HFF-Myc (cell line): ENCODE measurements at places on chromosomes 7 and 10.
A peak's percentile ranks its signal among the peaks of the same experiment; 100 is the strongest.

DNA sequence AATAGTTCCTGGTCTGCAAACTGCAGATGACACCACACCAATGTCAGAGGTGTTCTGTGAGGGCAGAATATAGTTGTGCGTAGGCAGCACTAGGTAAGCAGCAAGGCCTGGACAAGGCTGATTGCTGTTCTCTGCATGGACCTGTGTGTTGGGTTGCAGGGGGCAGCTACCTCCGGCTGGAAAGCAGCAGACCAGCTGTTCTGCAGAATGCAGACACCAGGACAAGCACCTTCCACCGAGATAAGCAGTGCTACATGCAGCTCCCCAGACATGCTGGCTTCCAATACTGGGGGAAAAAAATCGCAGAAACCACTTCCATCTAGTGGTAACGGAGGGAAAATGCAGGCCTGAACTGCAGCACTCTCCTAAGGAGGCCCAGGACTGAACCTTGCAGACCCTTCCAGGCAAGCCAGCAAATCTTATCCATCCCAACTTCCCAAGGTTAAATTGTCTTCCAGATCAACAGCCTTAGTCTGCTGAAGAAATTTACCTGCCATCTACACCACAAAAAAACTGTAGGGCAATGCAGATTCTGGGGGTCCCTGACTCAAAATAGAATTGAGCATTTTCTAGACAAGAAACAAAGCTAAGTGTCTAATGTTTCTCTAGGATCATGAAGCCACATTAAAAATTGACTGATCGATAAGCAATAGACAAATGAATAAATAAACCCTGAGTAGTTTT is 50.5 kb upstream of the COBL start:
- no peak for DNase-seq

DNA sequence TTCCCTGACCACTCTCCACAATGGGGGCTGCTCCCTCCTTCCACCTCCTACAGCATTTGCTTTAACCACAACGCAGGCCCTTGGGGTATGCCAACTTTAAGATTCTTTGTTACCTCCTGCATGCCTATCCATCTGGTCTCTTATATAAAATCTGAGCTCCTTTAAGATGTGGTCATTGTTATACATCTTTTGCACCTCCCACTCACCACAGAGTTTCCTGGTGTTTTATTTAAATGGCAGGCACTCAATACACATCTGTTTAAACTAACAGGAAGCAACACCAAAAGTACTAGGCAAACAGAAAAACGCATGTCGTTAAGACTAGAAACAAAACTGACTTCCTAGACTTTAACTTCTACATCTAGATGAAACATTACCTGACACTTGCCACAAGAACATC is 36.3 kb downstream of the SLC25A13 start:
- no peak for DNase-seq

- DNase-seq = peak; percentile 7
Measured at GRCh38 chr10:123007558-123008354, 839 bp downstream of the IKZF5 start.

GRCh38 chr7:4282434-4283223 is 399.5 kb upstream of the FOXK1 start:
- DNase-seq = no peak

GRCh38 chr7:21773326-21773725 is 172.4 kb downstream of the CDCA7L start:
- no peak for DNase-seq

DNA sequence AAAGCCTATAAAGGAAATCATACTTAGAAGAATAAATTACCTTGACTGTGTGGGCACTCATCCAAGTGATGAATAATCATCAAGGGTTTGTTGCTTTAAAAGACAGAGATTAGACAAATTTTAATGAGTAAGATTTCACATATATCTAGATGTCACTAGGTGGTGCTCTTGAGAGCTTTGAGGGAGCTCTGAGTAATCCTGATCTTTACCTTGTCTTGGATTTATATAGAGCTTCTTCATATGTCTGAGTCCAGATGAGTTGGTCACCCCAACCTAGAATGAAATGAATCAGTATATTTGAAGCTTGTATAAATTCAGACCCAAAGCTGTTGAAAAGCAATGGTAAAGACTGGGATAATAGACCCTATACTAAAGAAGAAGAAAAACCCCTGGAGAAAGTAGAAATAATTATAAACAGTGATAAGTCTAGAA is 3.7 kb downstream of the AGR2 start:
- DNase-seq = peak; percentile 62

GRCh38 chr10:89207181-89207800 is at the start of gene CH25H:
CH25H (minus strand) TSS chr10:89207317; CDS start chr10:89207292, 25 bp downstream.
- no peak for DNase-seq

DNA sequence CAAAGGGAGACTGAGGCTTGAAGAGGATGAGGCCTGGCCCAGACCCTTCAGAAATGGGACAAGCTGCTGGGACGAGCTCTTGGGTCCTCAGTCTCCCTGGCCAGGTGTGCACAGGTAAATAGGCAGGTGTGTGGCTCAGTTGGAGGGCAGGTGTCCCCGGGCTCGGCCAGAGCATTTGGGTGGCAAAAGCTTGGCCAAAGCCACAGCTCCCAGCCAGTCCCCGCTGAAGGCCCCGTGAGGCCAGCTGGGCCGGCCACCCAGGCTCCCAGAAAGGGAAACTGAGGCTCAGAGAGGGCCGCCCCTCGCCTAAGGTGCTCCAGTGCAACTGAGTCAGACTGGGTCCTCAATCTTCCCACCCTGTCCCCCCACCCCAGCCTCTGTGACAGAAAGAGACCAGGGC is 37.3 kb downstream of the MICALL2 start:
- DNase-seq = no peak

DNA sequence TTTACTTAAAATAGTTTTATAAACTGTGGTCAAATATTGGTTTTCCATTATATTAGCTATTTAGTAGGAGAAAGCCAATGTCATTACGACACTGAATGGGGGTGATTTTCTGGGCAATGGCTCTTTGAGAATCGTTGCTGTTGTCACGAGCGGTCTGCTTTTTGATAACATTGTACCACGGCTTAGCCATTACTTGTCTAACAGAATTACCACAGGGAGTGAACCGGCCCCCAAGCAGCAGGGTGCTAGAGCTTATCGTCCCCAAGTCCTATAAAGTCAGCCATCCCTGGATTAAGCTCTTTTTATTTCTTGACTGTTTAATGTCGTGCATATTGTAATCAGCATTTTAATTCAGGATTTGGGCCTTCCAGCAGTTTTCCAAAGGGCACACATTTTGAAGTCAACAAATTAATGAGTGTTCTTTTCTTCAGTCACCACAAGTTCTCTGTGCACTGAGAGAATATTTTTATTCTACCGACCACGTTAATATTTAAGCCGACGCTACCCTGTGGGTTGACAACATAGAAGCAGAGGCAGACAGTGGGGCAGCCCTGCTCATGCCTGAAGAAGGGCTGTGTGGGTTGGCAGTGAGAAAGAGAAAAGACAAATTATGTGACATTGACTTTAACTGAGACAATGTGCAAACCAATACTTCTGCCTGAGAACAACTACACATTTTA is 125.8 kb downstream of the ICA1 start:
- DNase-seq = no peak

DNA sequence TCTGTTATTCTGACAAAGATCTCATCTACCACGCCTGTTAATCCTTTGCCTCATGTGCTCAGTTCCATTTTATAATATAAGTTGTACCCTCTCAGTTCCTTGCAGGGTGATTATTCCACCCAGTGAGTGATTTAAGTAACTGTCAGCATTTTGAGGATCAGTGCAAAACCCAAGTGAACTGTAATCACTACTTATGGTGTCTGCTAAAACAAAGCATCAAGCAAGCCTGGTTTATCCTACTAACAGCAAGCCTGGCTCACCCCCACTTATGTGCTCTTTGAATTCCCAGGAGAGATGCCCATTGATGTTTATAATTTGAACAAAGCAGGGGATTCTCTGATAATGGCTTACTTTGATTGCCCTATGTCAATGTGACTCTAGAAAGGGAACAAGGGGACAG is 186.8 kb upstream of the LRGUK start:
- DNase-seq = no peak

DNA sequence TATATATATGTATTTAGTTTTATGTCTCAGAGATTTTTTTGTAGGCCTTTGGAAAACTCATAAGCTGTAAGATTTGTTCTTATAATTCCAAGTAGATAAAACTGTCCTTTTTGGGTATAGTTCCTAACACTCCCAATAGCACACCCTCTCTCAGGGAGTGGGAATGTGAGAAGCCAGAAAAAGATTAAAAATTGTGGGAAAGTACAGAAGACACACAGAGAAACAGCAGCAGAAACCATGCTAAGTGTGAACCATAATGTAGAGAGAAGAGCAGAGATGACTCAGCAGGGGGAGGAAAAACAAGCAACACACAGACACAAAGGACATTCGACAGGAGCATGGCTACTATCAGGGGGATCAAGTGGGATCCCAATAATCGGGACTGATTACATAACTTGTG is 401.6 kb downstream of the MAGI2 start:
- DNase-seq = no peak

- DNase-seq = no peak
Measured at GRCh38 chr10:119680650-119681081, 29.5 kb downstream of the BAG3 start.

DNA sequence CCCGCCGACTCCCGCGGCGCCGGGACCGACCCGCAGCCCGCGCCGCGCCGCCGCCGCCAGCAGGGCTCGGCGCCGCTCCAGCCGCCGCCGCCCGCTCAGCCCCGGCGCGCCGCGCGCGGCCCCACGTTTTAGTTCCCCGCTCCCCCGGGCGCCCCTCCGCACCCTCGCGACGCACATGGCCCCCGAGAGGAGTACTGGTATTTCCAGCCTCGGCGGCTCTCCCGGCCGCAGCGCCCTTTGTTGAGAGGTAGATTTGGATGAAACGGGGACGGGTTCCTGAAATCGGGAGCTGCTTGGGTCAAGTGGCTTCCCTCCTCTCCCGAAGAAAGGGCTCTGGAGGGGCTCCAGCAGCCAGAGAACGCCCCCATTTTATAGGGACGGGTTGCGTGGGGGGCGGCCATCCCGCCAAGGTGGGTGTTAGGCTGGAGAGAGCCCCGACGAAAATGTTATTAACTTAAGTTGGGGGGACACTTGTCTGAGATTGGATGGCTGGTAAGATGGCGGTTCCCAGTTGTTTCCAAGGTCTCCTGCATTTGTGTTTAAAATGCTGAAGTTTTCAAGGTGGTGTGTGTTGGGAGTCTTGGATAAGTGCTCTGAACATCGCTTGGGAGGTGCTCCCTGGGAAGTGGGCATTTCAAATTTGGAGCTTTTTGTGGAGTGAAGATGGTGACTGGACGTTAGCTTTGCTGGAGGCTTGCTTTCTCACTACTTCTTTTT is 1.2 kb downstream of the BMI1 start:
- DNase-seq = no peak

DNA sequence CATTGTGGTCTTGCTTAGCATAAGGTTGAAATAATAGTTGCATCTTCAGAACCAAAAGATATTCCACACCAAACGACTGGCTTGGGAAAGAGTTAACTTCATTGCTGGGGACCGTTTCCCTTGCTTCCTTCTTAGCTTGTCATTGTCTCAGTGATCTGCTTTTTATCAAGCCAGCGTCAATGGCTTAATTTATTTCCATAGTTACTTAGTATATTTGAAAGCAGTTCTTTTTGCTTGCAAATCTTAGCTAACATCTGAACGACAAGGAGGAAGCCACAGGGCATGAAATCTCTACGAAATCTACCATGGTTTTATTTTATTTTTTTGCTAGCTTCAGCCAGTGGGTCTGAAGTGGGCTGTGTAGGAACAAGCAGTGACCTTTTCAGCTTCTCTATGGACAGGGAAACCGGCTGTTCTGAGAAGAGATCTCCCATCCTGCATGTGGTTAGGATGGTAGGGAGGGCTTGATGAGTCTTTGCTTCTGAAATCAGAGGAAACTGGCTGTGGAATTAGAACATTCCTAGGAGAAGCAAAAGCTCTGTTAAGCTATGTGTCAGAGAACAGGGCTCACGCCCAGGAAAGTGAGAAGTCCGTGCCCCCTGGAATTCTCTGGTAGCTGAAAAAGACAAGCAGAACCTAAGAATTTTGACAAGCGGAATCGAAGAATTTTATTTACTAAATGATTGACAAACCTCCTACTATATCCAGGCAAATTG is 8.0 kb downstream of the SLC18A2 start:
- no peak for DNase-seq

DNA sequence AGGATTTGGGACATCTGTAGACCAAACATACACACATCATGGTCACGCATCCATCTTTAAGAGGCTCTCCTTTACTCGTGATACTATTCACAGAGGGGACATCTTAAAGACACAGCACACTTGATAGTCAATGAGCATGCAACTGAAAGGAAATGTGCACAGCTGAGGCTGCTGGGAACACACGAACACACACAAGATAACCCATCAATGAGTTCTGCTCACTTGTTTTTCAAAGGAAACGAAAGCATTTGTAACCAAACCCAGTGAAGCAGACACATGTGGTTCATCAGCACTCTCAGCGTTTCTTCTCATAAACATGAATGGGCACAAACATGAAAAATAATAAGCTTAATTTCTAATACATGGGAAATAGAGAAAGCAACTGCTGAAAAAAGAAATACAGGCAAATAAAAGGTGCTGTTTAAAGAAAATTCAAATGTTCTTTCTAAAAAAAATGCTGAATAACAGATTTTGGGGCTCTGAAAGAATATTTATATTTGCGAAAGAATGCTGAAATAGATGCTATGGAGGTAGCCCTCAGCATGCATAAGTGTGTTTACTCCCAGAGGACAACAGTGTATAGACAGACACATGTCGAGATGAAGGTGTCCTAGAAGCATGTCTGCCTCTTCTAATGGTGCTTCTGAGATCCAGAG is 59.7 kb upstream of the LAMB4 start:
- DNase-seq = no peak

DNA sequence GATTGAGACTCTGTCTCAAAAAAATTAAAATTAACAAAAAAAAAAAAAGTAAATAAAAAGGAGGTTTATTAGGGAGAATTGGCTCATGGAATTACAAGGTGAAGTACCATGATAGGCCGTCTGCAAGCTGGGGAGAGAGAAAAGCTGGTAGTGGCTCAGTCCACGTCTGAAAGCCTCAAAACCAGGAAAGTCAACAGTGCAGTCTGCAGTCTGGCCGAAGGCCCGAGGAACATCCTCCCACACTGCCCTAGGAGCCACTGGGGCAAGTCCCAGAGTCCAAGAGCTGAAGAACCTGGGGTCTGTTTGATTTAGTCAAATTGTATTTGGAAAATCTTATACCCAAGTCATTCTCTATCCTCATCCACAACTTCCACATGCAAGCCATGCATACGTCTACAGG is 59.0 kb upstream of the RAB18 start:
- no peak for DNase-seq

- DNase-seq = no peak
Measured at GRCh38 chr10:72027498-72027897, 60.9 kb downstream of the SPOCK2 start.

GRCh38 chr10:94003488-94003887 is 9.8 kb downstream of the PLCE1 start:
- no peak for DNase-seq
